ENCODE measurements at places on chromosomes 7 and 10. TPM values are rescaled to one million over a fixed set of nuclear protein-coding genes. Genes with fewer than 3 reads are reported as not detected.

DNA sequence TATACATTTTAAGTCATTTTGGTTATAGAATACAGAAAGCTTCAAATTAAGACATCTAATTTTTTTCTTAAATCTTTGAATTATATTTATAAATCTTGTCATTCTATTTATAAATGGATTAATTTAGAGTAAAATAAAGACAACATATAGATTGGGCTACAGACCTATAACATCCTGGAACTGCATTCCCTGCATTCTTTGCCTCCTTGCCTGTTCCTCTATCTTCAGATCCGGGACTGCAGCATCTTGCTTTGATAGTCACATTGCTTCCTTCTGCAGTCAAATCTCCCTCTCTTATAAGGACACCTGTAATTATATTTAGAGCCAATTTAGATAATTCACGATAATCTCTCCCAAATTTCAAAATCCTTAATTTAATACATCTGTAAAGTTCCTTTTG is 64.2 kb downstream of the ATRNL1 start:
- H3K36me3 ChIP-seq: no peaks in the 10 kb centered on the region
- H3K4me3 ChIP-seq: no peak overlapping the region
- no peak for DNase-seq
- H3K27ac ChIP-seq: no peak overlapping the region

DNA sequence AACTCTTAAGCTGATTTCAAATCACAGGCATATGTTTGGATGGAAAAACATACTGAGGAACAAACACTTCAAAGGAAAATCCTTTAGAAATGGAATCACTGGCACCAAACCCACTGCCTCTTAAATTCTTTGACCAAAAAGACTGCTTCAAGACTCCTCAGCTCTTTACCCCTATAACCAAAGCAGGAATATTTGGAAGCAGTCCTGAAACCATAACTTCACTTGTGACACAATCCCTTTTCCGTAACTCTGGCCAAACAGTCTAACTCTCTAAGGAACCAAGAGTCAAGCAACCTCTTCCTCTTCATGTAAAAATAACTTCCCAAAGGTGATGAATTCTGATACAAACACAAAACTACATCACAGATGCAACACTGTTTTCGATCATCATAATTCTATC is 104.3 kb downstream of the MTERF1 start:
- no peak for DNase-seq
- H3K4me3 ChIP-seq: no peak overlapping the region
- no peaks in the 10 kb centered on the region for H3K36me3 ChIP-seq

DNA sequence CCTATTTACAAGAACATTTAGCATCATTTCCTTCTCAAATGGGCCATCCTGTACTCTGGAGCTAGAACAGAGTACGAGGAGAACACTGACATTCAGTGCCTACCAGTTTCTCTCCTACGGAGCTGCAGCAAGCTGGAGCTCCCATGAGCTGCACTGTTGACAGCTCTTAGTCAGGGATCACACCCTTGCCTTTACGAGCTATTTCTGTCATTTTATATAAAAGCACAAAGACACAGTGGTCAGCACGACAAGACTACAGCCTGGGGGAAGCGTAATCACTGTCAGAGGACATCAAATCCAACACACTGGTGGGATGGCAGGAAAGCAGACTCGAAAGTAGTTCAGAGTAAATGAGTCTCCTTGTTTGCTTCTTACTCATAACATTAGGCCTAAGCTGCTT is 2.7 kb downstream of the CDCA7L start:
- DNase-seq: no peak
- H3K4me3 ChIP-seq: no peak overlapping the region
- H3K4me1 ChIP-seq: peaks cover 3% of the 10 kb centered on the region
- no peak overlapping the region for H3K27ac ChIP-seq
- no peaks in the 10 kb centered on the region for H3K27me3 ChIP-seq
- no peaks in the 10 kb centered on the region for H3K36me3 ChIP-seq

DNA sequence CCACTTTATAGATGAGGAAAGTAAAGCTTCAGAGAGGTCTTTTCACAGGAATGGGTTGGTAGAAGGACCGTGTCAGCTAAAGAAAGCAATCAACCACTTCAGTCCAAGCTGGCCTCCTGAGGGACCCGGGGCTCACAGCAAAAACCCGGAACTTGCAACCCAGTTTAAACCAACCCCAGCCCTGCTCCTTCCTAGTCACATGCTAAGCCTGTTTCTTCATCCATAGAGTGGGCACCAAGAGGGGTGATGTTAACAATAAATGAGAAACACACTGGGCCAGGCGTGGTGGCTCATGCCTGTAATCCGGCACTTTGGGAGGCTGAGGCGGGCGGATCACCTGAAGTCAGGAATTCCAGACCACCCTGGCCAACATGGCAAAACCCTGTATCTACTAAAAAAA is 12.1 kb upstream of the NPFFR1 start:
- no peak overlapping the region for H3K27ac ChIP-seq
- no peaks in the 10 kb centered on the region for H3K4me1 ChIP-seq
- H3K4me3 ChIP-seq: no peak overlapping the region
- DNase-seq: no peak

- H3K36me3 ChIP-seq: no peaks in the 10 kb centered on the region
- H3K27ac ChIP-seq: no peak overlapping the region
- H3K4me3 ChIP-seq: no peak overlapping the region
- no peak for DNase-seq
Observed at GRCh38 chr7:157041004-157041403, 30.5 kb upstream of the MNX1 start.

- no peak overlapping the region for H3K4me3 ChIP-seq
- no peak overlapping the region for H3K27ac ChIP-seq
- no peaks in the 10 kb centered on the region for H3K27me3 ChIP-seq
- no peak for DNase-seq
- H3K36me3 ChIP-seq: no peaks in the 10 kb centered on the region
Observed at GRCh38 chr7:990352-990932, 7.5 kb downstream of the CYP2W1 start.

- no peak overlapping the region for H3K27ac ChIP-seq
- no peak for DNase-seq
- peaks cover 5% of the 10 kb centered on the region for H3K27me3 ChIP-seq
- no peaks in the 10 kb centered on the region for H3K36me3 ChIP-seq
- H3K4me3 ChIP-seq: no peak overlapping the region
Observed at GRCh38 chr7:2522780-2523433, 3.3 kb downstream of the LFNG start.

- DNase-seq: no peak
- H3K4me1 ChIP-seq: no peaks in the 10 kb centered on the region
- H3K27ac ChIP-seq: no peak overlapping the region
- H3K36me3 ChIP-seq: no peaks in the 10 kb centered on the region
Observed at GRCh38 chr10:43963793-43964425, 315.2 kb upstream of the ZNF32 start.

DNA sequence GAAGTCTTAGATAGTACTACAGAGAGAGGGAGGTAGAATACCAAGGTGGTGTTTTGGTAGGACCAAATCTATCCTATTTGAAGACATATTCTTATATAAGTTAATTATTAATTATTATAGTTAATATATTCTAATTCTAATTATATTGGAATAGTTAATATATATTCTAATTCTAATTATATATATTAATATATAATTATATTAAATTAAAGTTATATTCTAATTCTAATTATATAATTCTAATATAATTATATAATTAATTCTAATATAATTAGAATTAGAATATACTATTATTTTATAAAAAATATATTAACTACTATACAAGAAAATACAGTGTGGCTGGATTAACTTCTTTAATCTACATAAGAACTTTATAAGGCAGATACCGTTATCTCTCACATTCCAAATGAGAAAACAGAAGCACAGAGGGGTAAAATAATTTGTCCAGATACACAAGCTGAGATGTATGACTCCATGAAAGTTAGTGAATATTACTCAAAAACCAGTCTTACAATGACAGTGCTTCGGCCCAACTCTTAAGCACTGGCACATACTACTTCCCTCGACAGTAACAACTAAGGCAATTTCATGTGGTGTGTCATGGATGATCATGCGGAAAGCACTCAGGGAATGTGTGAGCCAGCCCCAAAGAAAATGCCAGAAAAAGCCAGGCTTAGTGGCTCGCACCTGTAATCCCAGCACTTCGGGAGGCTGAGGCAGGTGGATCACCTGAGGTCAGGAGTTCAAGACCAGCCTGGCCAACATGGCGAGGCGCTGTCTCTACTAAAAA is 42.6 kb downstream of the TYW1B start:
- no peaks in the 10 kb centered on the region for H3K27me3 ChIP-seq
- no peak for DNase-seq
- H3K4me1 ChIP-seq: no peaks in the 10 kb centered on the region
- no peak overlapping the region for H3K4me3 ChIP-seq

GRCh38 chr10:111118758-111119157 is 41.9 kb downstream of the ADRA2A start:
- no peaks in the 10 kb centered on the region for H3K27me3 ChIP-seq
- no peak overlapping the region for H3K27ac ChIP-seq
- DNase-seq: no peak
- H3K4me1 ChIP-seq: no peaks in the 10 kb centered on the region
- no peaks in the 10 kb centered on the region for H3K36me3 ChIP-seq

GRCh38 chr10:89738551-89739209 is 37.3 kb downstream of the KIF20B start:
- no peaks in the 10 kb centered on the region for H3K36me3 ChIP-seq
- no peaks in the 10 kb centered on the region for H3K27me3 ChIP-seq
- H3K27ac ChIP-seq: no peak overlapping the region

DNA sequence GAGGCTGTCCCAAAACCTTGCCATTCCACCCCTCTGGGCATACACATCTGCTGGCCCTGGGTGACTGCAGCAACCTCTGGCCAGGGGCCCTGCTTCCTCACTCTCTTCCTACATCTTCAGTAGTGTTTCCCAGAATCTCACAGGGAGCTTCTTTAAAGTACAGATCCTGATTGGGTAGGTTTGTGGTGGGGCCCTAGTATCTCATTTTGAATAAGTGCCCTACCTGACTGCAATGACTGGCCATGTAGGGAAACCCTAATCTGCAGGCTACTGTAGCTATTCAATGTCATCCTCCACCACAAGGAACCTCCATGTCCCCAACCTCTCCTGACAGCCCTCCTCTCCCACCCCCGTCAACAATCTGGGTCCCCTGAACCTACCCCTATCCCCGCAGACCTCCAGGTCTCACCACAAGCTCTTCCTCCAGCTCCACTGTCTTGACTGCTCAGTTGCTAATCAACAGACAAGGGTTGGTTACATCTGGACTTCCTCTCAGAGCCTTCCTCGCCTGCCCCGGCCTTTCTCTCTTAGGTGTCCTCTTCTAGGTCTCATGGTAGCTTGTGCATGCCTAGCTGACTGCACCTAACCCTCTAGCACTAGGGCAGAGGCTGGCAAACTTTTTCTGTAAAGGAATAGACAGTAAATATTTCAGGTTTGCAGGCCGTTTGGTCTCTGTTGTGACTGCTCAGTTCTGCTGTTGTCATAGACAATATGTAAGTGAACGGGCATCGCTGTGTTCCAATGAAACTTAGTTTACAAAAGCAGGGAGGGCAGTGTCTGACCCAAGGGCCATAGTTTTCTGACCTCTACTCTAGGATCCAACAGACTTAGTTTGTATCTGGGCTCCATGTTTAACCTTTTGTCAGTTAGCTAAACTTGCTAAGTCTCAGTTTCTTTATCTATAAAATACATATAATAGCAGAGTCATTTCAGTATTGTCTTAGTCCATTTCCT is 121.1 kb downstream of the AOAH start:
- DNase-seq: no peak
- H3K36me3 ChIP-seq: no peaks in the 10 kb centered on the region
- H3K27ac ChIP-seq: no peak overlapping the region
- peaks cover 10% of the 10 kb centered on the region for H3K4me1 ChIP-seq
- H3K27me3 ChIP-seq: no peaks in the 10 kb centered on the region

- H3K27ac ChIP-seq: no peak overlapping the region
- no peaks in the 10 kb centered on the region for H3K36me3 ChIP-seq
- H3K4me3 ChIP-seq: no peak overlapping the region
Observed at GRCh38 chr10:8159341-8160165, 105.1 kb downstream of the GATA3 start.

GPR26 gene
- total RNA-seq: not detected

FAM24B gene
- total RNA-seq: not detected

CTNNA3 gene
- 3.3 TPM for total RNA-seq

ST8SIA6 gene
- total RNA-seq: 1.1 TPM

VIPR2 gene
- 0.15 TPM for total RNA-seq

GARIN1A gene
- 0.06 TPM for total RNA-seq

INHBA gene
- 1.8 TPM for total RNA-seq

SMO gene
- 6.4 TPM for total RNA-seq

ETV1 gene
- total RNA-seq: 7.6 TPM

CHCHD3 gene
- 23.4 TPM for total RNA-seq

UPK3BL2 gene
- total RNA-seq: 6.5 TPM

WDR11 gene
- total RNA-seq: 25.8 TPM
